NCI-H1436 treated with DMSO at 0.1 percent for 48 hours (cell line): ENCODE measurements at places on chromosomes 6 and 20.

DNA sequence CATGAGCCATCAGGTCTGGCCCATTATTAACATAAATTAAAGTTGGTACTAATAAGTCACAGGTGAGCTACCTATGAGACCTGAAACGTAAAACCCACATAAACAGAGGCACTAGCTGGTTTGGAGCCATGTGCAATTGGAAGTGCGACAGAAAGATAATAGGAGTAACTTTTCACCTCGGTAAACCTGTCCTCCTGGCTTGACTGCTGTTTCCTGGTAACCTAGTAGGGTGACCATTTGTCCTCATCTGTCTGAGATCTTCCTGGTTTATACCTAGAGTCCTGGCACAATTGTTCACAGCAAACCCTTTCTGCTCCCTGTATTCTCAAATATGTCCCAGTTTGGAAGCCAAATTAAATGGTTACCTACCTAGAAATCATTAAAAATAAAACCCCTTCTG, 7.4 kb downstream of the TBC1D20 start:
- DNase-seq: no peak

- DNase-seq: no peak
These were observed 365.2 kb downstream of the SYNE1 start for GRCh38 chr6:152271776-152272464.

DNA sequence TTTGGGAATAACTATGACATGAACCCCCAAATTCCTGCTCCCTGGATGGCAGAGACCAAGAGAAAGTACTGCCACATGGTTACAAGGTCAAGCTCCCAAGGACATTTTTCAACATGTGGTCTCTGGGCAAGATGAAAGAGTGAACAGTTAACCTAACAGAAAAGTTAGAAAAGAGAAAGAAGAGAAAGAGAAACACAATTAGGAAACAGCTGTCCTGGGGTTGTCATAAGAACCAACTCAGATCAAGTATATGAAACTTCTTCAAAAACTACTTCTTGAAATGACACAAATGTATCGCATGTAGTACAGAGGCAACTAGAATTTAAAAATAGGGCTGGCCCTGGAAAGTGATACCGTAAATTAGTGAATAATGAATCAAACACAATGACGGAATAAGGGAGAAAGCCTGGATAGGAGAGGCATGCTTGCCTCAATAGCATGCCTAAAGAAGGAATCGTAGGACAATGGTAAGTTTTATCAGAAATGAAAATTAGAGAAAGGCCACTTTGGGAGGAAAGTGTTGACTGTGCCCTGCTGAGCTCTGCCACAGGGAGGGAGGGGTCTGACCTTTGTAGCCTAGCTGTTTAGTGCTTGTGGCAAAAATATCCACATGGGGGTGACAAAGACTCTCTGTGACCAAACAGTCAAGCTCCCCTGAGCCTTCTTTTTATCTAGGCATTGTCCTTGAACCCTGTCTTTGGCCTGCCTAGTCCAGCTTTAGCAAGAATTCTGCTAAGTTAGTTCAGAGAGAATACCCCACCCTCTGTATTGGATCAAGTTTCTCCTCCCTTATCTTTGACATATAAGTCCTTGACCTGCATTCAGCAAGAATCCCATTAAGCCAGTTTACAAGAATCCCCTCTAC, 4.3 kb upstream of the DCBLD1 start:
- DNase-seq: no peak

DNA sequence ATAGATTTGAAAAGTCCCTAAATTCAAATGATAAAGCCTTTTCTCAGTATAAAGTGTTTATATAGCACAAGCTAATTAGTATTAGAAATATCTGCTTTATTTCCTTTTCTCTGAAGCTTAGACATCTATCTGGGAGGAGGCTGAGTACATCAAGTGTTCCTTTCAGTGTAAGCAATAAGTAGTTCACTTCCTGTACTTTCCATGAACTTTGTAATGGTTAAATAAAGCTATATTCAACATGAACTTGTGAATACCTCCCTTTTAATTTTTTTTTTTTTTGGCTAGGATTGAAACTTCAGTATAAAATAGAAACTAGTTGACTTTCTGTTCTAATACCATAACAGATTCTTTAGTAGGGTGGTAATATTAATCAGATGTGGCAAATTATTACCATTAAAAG, 190.9 kb downstream of the CENPW start:
- DNase-seq: no peak

DNA sequence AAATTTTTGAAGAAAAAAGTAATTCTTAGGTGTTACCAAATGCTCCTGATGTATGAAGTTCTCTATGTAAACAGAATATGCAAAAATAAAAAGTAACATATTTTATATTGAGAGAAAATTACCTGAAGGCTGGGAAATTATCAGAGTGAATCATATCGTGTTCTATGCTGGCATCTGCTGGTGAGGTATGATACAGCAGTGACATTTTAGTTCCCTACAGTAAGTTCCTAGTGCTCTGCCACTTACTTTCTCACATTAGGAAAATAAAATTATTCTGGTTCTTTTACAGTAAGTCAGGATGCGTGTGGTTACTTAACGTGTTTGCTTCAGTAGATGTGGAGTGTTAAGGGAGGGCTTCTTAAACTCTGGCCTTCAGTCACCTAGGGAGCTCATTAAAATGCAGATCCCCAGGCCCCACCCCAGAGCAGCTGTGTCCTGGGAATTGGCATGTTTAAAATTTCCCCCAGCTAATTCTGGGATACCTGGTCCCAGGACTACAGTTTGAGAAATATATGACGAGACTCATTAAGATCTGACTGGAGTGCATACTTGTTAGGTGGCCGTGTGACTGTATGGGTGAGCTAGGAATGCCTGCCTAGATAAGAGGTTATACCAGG, 3.2 kb downstream of the ACTR5 start:
- no peak for DNase-seq

DNA sequence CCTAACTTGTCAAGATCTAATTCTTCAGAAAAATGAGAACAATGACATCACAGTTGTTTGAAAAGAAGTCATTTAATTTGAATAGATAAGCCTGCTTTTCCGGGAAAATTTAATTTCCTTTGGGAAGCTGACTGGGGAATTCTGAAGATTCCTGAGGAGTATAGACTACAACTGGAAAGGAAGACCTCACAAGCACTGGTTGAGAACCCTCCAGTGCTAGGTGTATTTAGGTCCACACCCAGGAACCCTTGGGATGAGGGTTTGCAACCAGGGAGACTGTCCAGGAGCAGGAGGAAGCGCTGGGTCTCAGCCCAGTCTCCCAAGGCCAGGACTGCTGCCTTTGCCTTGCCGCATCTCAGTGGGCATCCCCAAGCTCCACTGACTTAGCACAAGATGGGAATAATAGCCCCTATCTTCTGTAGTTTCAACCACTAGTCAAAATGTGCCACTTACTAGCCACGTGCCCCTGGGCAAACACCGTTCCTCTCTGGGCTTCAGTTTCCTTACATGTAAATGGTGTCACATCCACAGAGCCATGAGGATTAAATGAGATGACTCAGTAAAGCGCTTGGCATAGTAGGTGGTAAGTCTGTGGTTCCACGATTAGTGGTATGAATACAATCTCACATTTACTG, 6.9 kb upstream of the CD93 start:
- no peak for DNase-seq

GRCh38 chr6:119339941-119340456, 9.6 kb downstream of the MAN1A1 start:
- no peak for DNase-seq

GRCh38 chr20:5735845-5736510, 14.2 kb upstream of the SHLD1 start:
- no peak for DNase-seq

- DNase-seq: no peak
These were observed 6.2 kb downstream of the PCNA start for GRCh38 chr20:5113615-5113986.

GRCh38 chr6:29959467-29959866, 17.1 kb downstream of the HLA-A start:
- no peak for DNase-seq

DNA sequence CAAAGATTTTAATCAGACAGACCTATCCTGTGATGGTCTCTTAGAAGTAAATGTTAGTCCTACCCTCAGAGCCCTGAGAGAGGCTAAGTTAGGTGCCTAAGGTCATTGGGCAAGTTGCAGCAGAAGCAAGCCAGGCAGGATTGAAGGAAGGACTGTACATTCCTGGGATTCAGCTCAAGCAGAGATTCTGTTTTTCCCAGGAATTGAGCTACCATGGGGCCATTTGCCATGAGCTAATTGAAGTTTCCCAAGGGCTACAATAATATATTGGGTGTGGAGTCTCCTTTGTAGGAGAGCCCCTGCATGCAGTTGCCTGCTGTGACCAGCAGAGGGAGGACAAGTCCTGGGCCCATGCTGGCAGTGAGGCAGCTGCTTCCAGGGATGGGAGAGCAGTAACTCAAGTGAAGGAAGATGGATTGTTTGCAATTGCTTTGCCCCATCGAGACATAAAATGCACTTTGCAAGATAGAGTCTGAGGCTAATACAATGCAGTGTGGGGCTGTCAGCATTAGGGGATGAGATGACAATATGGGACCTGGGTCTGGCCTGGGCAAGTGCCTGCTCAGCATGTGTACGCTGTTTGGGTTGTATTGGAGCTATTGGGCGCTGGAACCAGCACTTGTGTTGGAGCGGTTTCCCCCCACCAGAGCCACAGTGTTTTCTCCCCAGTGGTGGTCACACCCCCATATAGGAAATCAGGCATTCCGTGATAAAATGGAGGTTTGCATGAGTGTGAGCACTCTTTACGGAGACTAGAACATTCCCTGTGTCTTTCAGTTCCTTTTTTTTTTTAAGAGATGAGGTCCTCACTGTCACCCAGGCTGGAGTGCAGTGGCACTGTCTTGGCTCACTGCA, 27.9 kb downstream of the DNMT3B start:
- DNase-seq: no peak

DNA sequence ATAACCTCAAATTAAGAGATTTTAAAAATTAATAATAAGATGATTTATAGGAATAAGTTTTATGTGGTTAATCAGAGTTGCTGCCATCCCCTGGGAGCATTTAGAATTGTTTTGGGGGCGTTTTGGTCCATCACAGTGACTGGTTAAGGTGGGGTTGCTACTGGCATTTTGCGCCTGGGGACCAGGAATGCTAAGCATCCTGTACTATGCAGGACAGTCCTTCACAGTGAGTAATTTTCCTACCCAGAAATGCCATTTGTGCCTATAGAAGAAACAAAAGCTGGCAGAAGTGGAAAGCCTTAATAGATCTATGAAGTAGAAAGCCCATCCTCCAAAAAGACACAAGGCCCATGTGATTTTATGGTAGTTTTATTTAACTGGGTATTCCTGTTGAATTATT, 118.0 kb downstream of the ANKS1A start:
- DNase-seq: no peak

- no peak for DNase-seq
These were observed 201.0 kb downstream of the LRFN2 start for GRCh38 chr6:40386200-40386599.
